ENCODE measurements at places on chromosomes 5 and 9.

- DNase-seq = no peak
Measured at GRCh38 chr5:128403333-128403732, 134.7 kb downstream of the FBN2 start.

- DNase-seq = no peak
Measured at GRCh38 chr9:130029223-130029973, 13.6 kb downstream of the FNBP1 start.

GRCh38 chr5:154849791-154850201 lies 607 bp downstream of the FAXDC2 start:
- no peak for DNase-seq

DNA sequence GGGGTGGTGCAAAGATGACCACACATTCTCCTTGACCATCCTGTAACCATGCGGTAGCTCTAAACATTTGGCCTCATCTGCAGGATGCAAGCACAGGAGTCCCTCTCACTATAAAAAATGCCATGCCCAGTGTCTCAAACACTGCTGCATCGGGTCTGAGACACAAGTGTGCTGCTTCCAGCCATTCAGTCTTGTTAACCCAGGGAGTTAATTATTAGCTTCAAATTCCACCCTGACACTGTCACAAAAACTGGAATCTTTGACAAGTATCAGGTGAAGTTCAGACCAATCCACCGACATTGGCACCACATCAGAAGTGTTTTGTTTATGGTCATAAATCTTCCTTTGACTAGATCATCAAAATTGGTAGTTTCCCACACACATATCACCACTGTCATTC lies 119.1 kb upstream of the RASEF start:
- DNase-seq = no peak

GRCh38 chr9:21906881-21907280 lies 87.3 kb downstream of the CDKN2A start:
- no peak for DNase-seq

DNA sequence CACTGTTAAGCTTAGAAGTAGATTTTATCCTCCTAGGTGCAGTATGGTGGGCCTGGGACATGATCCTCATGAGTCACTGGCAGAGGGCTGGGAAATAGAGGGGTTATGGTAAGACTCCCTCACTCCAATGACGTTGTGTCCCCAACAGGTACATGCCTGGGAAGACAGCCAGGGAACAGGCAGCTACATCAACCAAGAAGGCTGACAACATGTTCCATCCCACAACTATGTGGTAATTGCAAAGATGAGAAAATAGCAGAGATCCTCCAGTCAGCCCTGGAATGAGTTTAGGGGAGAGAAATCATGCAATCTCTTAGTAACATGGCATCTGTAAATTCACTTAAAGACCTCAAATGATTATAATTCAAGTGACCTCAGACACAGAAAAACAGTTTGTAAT lies 114.4 kb upstream of the LIFR start:
- DNase-seq = no peak

DNA sequence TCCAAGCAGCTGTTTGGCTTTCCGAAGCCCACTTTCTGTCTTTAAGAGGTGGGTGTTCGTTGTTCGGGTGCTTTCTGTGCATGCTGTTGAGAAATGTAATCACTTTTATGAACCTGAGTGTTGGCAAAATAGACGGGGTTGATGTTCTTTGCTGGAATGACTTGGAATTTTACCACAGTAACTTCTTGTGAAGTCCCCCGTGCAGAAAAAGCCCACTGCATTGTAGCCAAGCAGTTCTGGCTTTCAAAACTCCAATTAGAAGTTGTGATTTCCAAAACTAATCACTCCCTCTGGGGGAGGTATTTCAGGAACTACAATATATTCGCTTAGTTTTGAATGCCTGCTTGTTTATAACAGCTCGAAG lies 111.1 kb downstream of the PAM start:
- no peak for DNase-seq

DNA sequence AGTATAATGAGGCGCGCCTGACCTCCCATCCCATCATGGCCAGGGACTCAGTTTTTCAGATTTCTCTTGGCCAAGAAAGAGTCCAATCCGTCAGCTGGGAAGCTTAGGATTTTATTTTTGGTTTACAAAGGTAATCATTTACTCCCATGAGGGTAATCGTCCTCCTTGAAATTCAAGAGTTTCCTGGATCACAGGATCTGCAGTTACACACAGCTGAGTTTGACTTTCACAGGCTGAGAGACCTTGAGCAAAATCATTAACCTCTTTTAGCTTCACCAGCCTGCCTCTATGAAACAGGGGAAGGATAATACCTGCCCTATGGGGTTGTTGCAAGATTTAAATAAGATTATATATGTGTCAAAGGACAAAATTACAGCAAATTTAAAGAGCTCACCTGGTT lies 15.4 kb upstream of the AK3 start:
- DNase-seq = no peak

DNA sequence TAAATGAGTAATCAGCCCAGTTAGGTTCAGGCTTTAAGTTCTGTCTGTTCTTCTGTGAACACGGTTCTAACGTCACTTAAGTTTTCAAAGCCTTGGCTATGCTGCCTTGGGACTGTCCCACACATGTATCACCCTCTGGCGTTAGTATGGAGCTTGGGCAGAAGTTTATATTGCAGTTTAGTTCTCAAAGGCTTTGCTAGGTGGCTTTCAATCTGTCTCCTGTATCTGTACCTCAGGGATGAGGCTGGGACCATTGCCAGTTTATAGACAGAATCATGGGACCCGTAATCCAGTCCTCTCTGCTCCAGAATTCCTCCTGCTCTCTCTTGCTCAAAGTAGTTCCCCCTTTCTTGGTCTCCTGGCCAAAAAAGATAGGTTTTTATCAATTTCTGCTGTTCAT lies 12.1 kb downstream of the C9orf40 start:
- DNase-seq = peak; percentile 10

DNA sequence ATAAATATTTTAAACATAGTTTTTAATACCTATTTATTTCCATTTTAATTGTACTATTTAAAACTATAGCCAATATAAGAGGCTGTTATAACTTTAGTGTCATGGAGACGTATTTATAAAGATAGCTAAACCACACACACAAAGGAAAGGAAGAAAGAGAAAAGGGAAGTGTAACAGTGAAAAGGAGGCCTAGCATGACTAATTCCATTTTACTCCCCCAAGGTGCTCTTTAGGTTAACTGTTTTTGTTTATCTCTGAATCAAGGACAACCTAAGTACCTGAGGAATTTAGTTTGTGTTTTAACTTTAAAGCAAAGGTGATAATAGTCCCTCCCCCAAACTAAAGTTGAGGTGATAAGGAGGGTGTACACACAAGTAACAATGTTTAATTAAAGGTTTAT lies 1188.9 kb upstream of the C9orf72 start:
- no peak for DNase-seq

- no peak for DNase-seq
Measured at GRCh38 chr5:72394688-72395087, 74.5 kb downstream of the PTCD2 start.

GRCh38 chr9:36207546-36208012 lies 16.9 kb downstream of the CLTA start:
- DNase-seq = no peak

DNA sequence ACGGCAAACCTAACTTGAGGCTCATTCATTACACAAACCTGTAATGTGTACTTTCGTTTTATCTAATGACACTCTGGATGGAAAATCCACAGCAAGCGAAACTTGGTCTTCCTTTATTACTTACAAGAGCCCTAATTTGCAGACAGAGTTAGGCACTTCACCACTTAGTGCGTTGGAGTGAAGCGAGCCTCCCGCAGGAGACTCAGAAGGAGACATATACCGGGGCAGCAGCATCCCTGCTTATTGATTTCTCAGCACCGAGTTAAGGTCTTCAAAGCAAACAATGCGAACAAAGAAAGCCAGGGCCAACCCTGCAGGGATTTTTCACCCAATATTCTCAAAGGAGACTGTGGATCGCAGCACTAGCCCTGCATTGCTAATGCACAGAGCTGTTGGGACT lies 28.6 kb downstream of the LSM11 start:
- DNase-seq = no peak

DNA sequence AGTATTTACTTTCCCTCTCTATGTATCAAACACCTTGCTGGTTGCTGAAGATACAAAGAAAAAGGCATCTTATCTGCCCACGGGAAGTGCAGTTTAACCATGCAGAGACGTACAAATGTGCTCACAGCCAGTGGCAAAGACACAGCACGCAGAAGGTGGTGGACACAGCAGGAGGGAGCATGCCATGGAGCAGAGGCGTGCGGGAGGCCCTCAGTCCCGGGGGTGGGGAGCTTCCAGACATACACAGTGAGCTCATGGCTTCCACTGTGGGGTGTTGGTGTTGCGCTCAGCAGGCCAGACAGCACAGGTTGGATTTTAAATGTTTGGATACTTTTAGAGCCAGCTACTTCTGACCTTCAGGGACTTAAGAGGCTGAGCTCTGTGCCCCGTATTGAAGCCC lies 8.8 kb upstream of the BARX1 start:
- no peak for DNase-seq

DNA sequence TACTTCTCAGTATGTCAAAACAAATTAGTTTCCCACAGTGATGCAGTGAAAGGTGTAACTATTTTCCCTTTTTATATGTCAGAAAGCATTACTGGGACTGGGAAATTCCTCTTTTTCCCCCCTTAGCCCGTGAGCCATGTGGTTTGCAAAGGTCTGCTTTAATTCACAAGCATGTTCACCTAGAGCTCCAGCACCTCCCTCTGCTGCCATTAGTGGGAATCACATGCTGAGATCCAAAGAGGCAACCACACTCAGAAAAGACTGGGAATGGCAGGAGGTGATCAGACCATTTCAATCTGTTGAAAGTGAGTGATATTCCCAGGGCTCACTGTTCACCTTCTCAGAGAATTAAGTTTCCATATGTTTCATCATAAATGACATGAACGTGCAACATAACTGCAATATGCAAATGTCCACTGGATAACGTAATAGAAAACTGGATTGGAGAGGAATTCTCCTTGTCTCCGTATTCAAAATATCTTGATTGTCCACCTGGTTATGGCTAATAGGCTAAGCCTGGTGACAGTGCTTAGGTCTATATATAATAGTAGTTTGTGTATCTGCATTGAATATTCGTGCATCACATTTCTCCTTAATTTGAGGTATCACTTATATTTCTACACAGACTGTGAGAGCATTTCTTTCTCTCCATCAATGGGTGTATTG lies 703.5 kb upstream of the WWC1 start:
- peak; percentile 36 for DNase-seq

All from NCI-H2171 (cell line).